ENCODE measurements at places on chromosomes 5 and 9.

GRCh38 chr9:107759009-107759822 lies 269.6 kb upstream of the KLF4 start:
- H3K27ac ChIP-seq, result no peak overlapping the region
- no peaks in the 10 kb centered on the region for H3K4me1 ChIP-seq
- no peak overlapping the region for H3K4me3 ChIP-seq
- no peaks in the 10 kb centered on the region for H3K27me3 ChIP-seq
- no peaks in the 10 kb centered on the region for H3K36me3 ChIP-seq
- no peak for DNase-seq

GRCh38 chr5:75059912-75060545 lies 7.7 kb upstream of the GCNT4 start:
- DNase-seq, result no peak
- no peak overlapping the region for H3K4me3 ChIP-seq
- no peaks in the 10 kb centered on the region for H3K36me3 ChIP-seq
- H3K27ac ChIP-seq, result peak overlapping the region; percentile 81
- peaks cover 44% of the 10 kb centered on the region for H3K4me1 ChIP-seq

DNA sequence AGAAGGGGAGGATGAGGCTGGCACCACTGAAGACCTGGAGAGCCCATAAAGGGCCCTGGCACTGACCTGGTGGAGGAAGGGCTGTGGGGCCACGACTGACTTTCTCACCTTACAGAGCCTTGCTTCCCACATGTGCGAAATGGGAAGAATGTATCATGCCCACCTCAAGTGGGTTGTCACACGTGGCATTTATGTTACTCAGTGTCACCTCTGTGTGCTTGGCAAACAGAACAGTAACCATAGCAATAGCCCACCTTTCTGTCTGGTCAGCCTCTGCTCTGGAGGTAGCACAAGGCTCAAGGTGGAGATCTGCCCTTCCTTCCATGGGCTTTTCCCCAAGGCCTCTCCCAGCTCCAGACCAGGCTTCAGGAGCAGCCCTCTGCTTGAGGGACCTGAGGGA lies 16.7 kb downstream of the TCF7 start:
- H3K27me3 ChIP-seq, result no peaks in the 10 kb centered on the region
- peak overlapping the region; percentile 98 for H3K27ac ChIP-seq
- peaks cover 95% of the 10 kb centered on the region for H3K4me1 ChIP-seq

DNA sequence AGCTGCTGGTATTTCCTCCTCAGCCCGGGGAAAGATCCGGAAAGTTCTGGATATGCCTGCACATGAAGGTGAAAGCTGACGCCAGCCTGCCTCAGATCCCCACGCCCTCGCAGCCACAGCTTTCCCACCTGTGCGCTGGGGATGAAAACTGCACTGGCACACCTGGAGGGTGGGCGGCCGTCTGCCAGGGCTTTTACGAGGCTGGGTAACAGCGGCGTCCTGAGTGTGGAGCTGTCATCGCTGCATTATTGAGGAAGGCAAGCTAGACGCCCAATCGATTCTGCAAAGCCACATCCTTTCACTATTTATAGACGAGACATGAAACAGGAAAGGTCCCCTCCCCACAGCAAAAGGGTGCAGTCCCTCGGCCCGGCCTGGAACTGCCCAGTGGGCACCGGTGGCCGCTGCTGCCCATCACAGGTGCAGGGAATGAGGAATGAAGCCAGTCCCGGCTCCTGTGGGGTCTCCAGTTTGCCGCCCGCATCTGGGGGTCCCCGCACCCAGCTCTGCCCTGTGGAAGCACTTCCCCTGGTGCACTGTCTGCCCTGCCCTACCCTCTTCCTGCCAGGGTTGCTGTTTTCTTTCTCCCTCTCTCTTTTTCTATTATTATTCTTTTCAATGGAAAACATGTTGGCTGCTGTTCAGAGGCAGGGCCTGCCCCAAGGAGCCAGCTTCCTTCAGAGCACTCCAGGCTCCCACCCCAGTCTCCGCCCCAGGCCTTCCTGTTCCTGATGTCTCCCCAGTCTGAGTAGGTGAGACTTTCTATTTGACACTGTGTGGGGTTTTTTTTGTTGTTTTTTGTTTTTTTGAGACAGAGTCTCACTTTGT lies 7.0 kb downstream of the NOTCH1 start:
- peaks cover 21% of the 10 kb centered on the region for H3K36me3 ChIP-seq
- H3K27me3 ChIP-seq, result no peaks in the 10 kb centered on the region
- H3K27ac ChIP-seq, result peak overlapping the region; percentile 98
- no peak for DNase-seq
- H3K4me1 ChIP-seq, result peaks cover 38% of the 10 kb centered on the region
- H3K4me3 ChIP-seq, result peak overlapping the region; percentile 84

- no peaks in the 10 kb centered on the region for H3K4me1 ChIP-seq
- H3K4me3 ChIP-seq, result no peak overlapping the region
- H3K27me3 ChIP-seq, result no peaks in the 10 kb centered on the region
- no peaks in the 10 kb centered on the region for H3K36me3 ChIP-seq
- H3K27ac ChIP-seq, result no peak overlapping the region
- no peak for DNase-seq
Observed at GRCh38 chr9:15927161-15927560, 374.3 kb downstream of the CCDC171 start.

GRCh38 chr9:107597743-107598217 lies 108.2 kb upstream of the KLF4 start:
- DNase-seq, result no peak
- no peaks in the 10 kb centered on the region for H3K27me3 ChIP-seq
- no peaks in the 10 kb centered on the region for H3K36me3 ChIP-seq

DNA sequence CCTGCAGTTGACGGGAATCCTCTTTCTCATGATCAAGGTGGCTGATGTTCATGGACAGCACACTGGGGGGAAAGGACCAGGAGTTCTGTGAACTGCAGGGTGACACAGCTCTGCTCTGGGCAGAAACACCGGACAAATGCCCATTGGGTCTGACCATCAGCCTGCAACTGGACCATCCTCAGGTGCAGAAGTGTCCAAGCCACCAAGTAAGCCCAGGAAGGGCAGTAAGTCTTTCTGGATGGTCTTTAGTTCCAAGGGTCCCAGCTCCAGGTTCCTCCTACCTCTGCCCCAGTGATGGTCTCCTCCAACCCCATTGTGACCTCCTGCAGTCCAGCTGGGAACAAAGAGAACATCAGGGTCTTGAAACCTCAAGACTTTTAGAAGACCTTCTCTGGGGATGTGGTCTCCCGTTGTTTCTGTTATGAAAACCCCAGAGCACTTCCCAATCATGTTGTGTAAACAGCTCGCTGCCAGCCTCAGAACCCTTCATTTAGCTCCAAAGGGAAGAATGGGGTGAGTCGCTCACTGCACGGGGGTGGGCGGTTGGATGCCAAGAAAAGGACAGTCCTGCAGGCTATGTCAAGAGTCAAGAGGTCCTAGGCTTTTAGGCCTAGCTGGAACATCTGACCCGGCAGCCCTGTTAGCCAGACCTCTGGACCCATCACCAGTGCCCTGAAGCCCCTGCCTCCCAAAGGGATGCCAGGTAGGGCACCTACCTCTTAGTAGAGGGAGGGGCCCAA lies 41.8 kb upstream of the TCF7 start:
- peaks cover 22% of the 10 kb centered on the region for H3K4me1 ChIP-seq
- H3K4me3 ChIP-seq, result no peak overlapping the region
- peaks cover 4% of the 10 kb centered on the region for H3K36me3 ChIP-seq
- H3K27ac ChIP-seq, result no peak overlapping the region
- H3K27me3 ChIP-seq, result peaks cover 13% of the 10 kb centered on the region

- no peak overlapping the region for H3K4me3 ChIP-seq
- DNase-seq, result no peak
- no peaks in the 10 kb centered on the region for H3K36me3 ChIP-seq
- H3K4me1 ChIP-seq, result no peaks in the 10 kb centered on the region
Observed at GRCh38 chr9:109616571-109617120, 118.5 kb upstream of the PTPN3 start.

DNA sequence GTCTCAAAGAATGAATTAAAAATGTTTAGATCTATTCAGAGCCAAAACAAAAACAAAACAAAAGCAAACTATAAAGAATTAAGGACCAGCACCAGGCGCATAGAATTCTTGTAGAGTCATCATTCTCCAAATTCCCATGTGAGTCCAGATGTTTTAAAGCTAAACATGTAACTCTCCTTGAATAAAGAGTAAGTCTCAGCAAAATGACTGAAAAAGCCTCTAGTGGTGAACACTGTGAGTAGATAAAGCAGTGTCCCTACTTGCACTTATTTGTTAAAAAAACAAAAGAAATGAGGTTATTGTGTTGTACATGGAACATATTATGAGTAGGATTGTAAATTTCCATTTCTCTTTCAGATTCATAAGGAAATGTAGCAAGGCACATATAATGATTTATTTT lies 44.0 kb downstream of the NNT start:
- no peaks in the 10 kb centered on the region for H3K27me3 ChIP-seq
- no peak overlapping the region for H3K4me3 ChIP-seq
- no peak for DNase-seq
- no peak overlapping the region for H3K27ac ChIP-seq
- H3K4me1 ChIP-seq, result peaks cover 5% of the 10 kb centered on the region

- H3K4me3 ChIP-seq, result peak overlapping the region; percentile 27
- H3K27me3 ChIP-seq, result no peaks in the 10 kb centered on the region
- H3K4me1 ChIP-seq, result peaks cover 28% of the 10 kb centered on the region
- no peak for DNase-seq
- H3K27ac ChIP-seq, result peak overlapping the region; percentile 84
- H3K36me3 ChIP-seq, result peaks cover 4% of the 10 kb centered on the region
Observed at GRCh38 chr9:127004946-127005769, 90.6 kb downstream of the RALGPS1 start.

- no peak overlapping the region for H3K27ac ChIP-seq
- no peaks in the 10 kb centered on the region for H3K27me3 ChIP-seq
- no peak overlapping the region for H3K4me3 ChIP-seq
- DNase-seq, result no peak
Observed at GRCh38 chr5:111488353-111488752, 24.0 kb downstream of the STARD4 start.

GRCh38 chr9:72583370-72583769 lies 62.0 kb downstream of the TMC1 start:
- DNase-seq, result no peak
- H3K4me1 ChIP-seq, result peaks cover 6% of the 10 kb centered on the region
- no peak overlapping the region for H3K27ac ChIP-seq
- H3K4me3 ChIP-seq, result no peak overlapping the region

GRCh38 chr9:124788542-124789217 lies 11.7 kb downstream of the OLFML2A start:
- DNase-seq, result no peak
- no peak overlapping the region for H3K4me3 ChIP-seq
- H3K27me3 ChIP-seq, result no peaks in the 10 kb centered on the region
- no peak overlapping the region for H3K27ac ChIP-seq

- no peak overlapping the region for H3K27ac ChIP-seq
- no peaks in the 10 kb centered on the region for H3K4me1 ChIP-seq
- H3K4me3 ChIP-seq, result no peak overlapping the region
- no peaks in the 10 kb centered on the region for H3K27me3 ChIP-seq
- DNase-seq, result no peak
- no peaks in the 10 kb centered on the region for H3K36me3 ChIP-seq
Observed at GRCh38 chr5:40514976-40515375, 164.7 kb upstream of the PTGER4 start.

DNA sequence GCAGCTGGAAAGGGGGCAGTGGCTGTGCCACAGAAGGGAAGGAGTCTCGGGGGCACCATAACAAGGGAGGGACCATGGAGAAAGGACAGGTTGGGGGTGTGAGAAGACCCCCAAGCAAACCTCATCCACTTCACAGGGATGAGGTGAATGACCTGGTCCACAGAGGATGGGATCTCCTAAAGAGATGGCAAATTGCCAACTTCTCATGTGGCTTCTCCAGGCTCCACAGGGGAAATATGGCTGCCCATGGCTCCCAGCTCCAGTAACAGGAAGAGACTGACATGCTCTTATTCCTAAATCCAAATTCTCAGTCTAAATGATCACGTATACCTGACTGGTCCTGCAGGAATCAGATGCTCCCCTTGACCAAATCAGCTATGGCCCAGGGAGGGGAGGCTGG lies 340.4 kb downstream of the SPOCK1 start:
- no peaks in the 10 kb centered on the region for H3K36me3 ChIP-seq
- no peaks in the 10 kb centered on the region for H3K27me3 ChIP-seq
- H3K4me3 ChIP-seq, result no peak overlapping the region
- H3K27ac ChIP-seq, result no peak overlapping the region

GRCh38 chr9:38039090-38039906 lies 29.7 kb downstream of the SHB start:
- H3K36me3 ChIP-seq, result no peaks in the 10 kb centered on the region
- DNase-seq, result no peak
- H3K27ac ChIP-seq, result no peak overlapping the region
- H3K27me3 ChIP-seq, result peaks cover 6% of the 10 kb centered on the region

DNA sequence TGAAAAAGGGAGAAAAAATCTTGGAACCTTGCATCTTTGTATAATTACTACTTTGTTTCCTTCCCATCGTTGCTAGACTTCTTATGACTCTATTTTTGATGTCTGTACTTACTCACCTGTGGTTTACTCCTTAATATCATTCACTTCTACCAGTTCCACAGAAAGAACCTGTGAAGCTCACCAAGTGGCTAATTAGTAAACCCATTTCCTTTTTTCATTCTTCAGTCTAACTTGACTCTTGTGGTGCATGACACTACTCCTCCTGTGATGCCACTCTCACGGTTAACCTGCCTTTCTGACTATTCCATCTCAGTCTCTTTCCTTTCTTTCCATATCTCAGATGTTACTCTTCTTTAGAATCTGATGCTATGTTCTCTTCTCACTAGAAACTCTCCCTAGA lies 14.6 kb downstream of the RECK start:
- H3K4me1 ChIP-seq, result no peaks in the 10 kb centered on the region
- no peak overlapping the region for H3K27ac ChIP-seq
- no peaks in the 10 kb centered on the region for H3K36me3 ChIP-seq
- H3K4me3 ChIP-seq, result no peak overlapping the region
- H3K27me3 ChIP-seq, result no peaks in the 10 kb centered on the region

DNA sequence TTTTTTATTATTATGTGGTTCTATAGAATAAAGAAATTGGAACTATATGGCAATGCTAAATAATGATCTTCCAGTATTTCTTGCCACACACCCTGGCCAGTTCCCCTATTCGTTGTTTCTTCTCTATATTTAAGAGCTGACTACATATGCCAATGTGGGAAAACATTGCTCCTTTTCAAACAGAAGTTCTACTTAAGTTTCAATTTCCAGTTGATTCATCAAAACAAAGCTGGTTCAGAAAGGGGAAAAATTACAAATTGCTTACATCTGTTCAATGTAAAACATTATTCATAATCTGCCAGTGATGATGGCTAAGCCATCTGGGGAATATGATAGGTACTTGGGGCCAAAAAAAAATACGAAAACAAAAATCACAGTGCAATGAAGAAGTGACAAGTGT lies 76.9 kb downstream of the ST8SIA4 start:
- peaks cover 7% of the 10 kb centered on the region for H3K36me3 ChIP-seq
- peaks cover 43% of the 10 kb centered on the region for H3K4me1 ChIP-seq
- DNase-seq, result no peak

GRCh38 chr5:144169904-144170275 lies 569 bp downstream of the YIPF5 start:
- no peak for DNase-seq
- peak overlapping the region; percentile 98 for H3K27ac ChIP-seq
- H3K27me3 ChIP-seq, result peaks cover 10% of the 10 kb centered on the region
- peaks cover 21% of the 10 kb centered on the region for H3K36me3 ChIP-seq
- peaks cover 33% of the 10 kb centered on the region for H3K4me1 ChIP-seq

All from central memory CD8-positive, alpha-beta T cell (primary cell).